Spinal cord (tissue), 10 donors: ENCODE measurements at places on chromosomes 5 and 9.
A peak's percentile ranks its signal among the peaks of the same experiment; 100 is the strongest.

- DNase-seq = no peak
Measured at GRCh38 chr9:9846557-9846956, 766.2 kb downstream of the PTPRD start.

DNA sequence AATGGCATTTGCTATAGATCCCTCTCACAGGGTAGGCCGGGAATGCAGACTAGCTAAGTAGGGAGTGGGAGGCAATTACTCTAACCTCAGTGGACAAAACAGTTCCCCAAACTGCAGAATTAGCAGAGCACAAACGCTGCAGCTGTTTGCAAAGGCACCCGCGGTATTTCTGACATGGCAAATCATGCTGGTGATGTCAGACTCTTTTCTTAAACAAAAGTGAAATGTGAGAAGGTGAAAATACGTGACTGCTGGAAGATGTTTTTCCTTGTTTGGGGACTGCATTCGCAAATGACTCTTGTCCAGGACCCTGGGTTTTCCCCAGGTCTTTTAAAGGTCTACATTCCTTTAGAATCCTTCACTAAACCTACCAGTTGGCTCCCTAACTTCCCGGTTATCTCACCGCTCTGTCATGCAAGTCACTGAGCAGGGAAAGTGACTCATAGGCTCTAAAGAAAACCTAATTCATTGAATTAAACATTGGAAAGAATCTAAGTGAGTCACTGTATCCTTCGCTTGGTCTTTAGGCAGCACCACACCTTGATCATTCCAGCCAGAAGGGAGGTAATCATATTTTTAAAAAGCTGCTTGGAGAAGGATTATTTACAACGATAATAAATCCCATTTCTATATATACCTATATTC lies 91.5 kb upstream of the DNAH5 start:
- DNase-seq = peak; percentile 15

DNA sequence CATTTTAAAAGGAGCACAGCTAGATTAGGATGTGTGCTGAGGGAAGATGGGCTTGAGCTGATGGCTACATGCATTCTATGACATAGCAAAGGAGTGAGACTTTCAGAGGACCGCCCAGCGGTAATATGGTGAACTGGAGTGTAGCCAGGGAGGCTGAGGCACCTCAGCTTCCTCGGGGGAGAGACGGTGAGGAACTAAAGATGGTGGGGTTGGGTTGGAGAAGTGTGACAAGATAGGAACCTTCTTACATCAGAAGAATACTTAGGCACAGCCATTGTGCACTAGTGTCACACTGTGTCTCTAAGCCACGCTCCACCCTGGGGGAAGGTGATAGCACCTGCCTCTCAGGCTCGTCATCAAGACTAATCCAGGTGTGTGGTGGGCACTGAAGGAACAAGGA lies 118.0 kb upstream of the IRX2 start:
- no peak for DNase-seq

- no peak for DNase-seq
Measured at GRCh38 chr5:123515904-123516303, 3.9 kb downstream of the CSNK1G3 start.

DNA sequence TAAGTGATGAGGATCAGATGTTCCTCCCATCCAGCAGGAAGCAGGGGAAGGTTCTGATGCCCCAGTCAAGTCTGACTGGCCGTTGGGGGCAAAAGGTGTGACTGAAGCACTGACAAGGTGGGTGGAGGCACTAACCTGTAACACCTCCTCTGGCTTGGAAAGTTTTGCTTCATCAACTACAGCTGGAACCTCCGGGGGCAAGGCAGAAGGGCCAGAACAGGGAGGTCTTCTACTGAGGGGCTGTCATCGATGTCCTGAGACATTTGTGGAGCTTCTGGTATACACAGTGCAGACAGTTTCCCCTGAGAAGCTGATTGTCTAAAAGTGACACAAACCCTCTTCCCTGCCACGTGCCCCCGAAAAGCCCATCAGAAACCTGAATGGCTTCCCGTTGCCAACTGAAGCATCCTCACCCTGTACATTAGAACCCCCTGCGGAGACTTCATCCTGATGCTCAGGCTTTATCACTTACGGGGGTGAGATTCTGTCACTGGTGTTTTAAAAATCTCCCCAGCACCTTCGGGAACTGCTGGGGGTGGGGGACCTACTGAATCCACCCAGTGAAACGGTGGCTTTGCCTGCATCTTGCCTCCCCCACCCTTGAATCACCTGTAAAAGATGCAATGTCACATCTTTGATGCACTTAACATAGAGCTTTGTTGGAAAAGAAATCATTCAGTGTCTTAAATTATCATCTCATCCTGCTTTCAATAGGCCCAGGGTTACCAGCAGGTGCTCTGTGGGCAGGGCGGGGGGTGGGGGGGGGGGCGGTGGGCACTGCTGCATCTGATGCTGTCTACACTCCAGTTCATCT lies 24.6 kb downstream of the TRAF1 start:
- no peak for DNase-seq

GRCh38 chr5:86565197-86565789 lies 52.4 kb upstream of the COX7C start:
- no peak for DNase-seq

DNA sequence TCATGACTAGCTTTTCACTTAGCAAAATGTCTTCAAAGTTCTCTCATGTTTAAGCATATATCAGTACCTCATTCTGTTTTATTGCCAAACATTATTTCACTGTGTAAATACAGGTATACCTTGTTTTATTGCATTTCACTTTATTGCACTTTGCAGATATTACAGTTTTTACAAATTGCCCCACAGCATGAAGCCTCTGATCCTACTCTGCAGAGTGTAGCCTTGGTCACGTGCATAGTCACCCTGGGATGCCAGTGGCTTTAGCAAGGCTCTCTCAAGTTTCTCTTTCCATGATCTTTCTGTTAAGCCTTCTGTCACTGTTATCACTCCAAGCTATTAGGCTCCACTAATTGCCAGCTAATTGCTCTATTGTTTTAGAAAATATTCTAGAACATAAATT lies 182.2 kb upstream of the GRIA1 start:
- no peak for DNase-seq

GRCh38 chr9:117796681-117797080 lies 92.5 kb downstream of the TLR4 start:
- no peak for DNase-seq

- DNase-seq = no peak
Measured at GRCh38 chr5:6383376-6383775, 5.0 kb upstream of the MED10 start.

DNA sequence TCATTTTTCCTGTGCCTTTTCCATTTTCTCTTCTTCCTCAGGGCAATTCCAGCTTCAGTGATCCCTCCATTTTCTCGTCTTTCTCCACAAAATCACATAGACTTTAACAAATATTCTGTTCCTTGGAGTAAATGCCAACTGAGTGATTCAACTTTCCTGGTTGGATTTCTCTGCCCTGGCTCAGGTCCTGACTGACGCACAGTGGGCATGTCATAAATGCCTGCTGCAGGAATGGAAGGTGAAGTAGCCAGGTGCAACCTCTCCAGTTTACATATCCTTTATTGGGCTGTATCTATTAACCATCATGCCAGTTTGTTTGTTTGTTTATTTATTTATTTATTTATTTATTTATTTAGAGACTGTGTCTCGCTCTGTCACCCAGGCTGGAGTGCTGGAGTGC lies 95.1 kb downstream of the MEF2C start:
- no peak for DNase-seq

DNA sequence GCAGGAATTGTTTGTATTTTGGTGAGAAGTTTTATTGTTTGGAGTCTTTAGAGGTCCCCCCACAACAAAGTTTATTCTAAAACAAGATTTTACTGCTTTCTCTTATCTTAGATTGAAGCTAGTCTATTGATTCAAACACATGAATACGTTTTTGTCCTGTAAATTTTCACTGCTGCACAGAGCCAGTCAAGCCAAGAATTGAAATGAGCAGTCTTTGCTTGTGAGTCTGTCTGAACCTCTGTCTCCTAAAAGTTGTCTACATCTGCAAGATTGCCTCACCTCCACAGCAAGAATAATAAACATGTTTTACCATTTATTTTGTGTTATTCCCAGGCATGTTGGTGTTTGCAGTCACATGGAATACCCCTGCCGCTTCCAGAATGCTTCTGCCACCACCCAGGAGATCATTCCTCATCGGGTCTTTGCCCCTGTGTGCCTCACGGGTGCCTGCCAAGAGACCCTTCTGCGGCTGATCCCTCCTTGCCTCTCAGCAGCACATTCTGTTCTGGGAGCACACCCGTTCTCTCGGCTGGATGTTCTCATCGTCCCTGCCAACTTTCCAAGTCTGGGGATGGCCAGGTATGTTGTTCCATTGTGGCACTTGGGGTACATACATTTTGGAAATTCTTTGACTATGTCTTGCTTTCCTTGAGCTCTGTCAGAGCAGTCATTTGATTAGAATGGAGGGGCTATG lies 74.1 kb downstream of the AOPEP start:
- no peak for DNase-seq

GRCh38 chr5:5141625-5142525 lies 1.7 kb downstream of the ADAMTS16 start:
- peak; percentile 86 for DNase-seq

DNA sequence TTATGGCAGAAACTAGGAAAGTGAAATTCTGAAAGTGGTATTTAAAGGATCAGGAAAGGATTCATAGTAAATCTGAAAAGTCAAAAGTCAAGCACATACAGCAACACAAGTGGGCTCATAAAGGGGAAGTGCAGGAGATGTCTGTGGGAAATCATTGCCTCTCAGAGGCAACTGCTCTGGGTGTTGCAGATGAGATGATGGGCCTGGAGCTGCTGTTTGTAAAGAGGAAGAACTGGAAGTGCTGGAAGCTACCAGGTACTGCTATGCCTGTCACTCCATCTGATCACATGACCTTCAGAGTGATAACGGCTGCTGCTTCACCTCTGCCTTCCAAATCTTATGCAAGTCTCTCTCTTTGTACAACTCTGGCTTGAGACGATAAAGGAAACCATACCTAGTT lies 55.9 kb downstream of the ADRB2 start:
- no peak for DNase-seq

GRCh38 chr5:134777366-134777765 lies 18.8 kb downstream of the DDX46 start:
- DNase-seq = no peak

GRCh38 chr5:124718380-124718789 lies 28.1 kb downstream of the ZNF608 start:
- DNase-seq = no peak

GRCh38 chr9:115673599-115673998 lies 480.0 kb upstream of the PAPPA start:
- DNase-seq = no peak

DNA sequence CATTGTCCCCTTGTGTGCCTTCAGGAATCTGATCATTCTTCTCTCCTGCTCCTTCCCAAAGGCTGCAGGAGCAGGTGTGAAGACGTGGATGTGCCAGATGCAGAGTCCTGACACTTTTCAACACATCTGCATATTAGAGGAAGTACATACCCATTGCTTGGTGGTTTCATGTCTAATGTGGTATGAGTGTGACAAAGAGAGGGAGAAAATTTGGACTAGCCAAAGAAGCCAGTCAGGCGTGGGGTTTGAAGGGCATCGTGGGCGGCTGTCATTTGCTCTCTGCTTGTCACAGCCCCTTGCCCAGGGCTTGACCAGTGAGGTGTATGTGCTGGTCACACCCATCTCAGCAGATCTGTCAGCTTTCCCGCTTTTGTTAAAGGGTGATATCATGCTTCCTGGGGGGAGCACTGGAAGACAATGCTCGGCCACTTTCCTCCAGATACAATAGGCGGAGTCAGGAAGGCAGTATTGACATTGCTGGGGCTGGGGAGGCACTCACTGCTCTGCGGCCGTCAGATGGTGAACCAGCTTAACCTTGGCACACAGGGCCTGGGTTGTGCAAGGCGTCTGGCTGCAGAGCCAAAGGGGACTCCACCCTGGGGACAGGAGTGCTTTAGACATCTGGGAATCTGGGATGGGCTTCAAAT lies 8.6 kb downstream of the TEK start:
- no peak for DNase-seq

- DNase-seq = no peak
Measured at GRCh38 chr9:79257790-79258351, 313.9 kb upstream of the TLE4 start.

DNA sequence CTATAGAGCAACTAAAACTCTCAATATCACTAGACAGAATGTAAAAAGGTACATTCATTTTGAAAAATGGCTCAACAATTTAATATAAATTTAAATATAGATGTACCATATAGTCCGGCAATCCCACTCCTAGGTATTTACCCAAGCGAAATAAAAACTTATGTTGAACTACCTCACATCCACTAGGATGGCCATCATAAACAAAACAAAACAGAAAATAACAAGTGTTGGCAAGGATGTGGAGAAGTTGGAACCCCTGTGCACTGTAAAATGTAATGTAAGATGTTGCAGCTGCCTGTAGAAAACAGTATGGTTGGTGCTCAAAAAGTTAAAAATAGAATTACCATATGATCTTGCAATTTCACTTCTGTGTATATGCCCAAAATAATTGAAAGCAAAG lies 36.9 kb upstream of the SELENOP start:
- no peak for DNase-seq

DNA sequence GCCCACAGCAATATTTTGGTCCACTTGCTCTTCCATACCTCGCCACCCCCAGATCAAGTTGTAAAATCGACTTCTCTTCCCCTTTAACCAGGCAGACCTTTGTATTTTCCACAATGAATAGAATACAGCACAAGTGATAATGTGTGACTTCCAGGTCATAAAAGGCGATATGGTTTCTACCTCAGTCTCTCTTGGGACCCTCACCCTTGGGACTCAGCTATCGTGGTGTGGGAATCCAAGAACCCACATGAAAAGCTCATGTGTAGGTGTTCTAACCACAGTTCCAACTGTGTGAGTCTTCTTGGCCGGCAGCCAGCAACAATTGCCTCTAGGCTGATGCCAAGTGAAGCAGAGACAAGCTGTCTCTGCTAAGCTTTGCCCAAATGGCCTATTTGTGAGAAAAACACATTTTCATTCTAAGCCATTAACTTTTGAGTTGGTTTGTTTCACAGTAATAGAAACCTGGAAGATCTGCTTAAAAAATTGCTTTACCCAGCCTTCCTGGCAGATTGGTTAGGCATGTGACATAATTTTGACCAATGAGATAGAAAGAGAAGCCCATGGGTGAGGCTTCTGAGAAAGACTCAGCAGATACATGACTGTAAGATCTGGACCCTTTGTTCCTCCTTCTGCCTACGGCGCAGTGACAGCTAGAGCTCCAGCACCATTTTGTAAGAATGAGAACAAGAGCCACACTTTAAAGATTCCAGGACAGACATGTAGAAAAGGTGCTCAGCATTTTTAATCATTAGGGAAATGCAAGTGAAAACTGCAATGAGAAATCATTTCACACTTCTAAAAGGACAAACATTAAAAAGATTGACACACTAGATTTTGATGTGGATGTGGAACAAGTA lies 18.3 kb upstream of the MLLT3 start:
- DNase-seq = no peak
